NT2/D1 (cell line): ENCODE measurements at places on chromosomes 1 and 21.

DNA sequence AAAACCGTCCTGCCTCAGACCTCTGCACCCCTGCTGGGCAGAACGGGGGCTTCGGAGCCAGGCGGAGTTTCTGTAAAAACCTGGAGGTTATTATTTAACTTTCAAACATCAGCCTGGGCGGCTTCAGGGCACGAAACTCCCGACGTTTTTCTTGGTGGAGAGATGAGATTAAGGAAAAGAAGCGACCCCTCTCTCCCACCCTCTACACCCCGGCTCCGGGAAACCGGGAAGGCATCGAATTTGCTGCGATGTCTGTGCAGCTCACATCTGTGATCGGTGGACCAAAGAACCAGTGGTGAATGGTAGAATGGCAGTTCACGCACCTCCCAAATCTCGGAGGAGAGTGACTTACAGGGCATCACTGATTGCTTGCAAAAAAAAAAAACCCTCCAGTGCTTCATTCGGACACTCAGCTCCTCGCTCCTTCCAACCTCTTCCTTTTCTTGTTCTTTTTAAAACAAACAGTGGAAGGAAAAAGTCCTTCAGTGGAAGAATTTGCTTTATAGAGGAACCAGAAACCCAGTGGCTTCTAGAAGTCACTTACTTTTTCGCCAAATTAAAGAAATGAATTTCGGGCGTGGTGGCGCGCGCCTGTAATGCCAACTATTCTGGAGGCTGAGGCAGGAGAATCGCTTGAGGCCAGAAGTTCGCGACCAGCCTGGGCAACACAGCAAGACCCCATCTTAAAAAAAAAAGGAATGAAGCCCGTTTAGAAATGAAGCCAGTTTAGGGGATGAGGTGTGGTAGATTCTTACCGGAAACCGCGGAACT lies 884 bp downstream of the PHACTR4 start:
- peak; percentile 23 for DNase-seq

DNA sequence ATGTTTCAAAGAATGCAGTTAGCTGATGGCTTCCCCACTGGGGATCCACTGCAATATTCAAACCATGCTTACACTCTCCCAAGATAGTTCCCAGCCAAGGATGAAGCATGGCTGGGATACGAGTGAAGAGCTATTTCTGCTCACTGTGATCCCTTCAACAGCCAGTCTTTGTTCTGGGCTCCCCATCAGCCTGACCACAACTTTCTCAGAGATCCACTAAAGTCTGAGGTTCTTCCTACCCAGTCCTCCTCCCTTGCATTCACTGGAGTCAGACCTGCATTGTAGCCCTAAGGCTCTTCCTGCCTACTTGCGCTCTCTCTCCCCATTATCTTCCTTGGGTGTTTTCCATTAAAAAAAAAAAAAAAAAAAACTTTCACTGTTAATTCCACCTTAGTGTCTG lies 101.4 kb downstream of the TTLL7 start:
- DNase-seq, result peak; percentile 20

GRCh38 chr1:118692143-118692542 lies 296.0 kb downstream of the TBX15 start:
- no peak for DNase-seq

DNA sequence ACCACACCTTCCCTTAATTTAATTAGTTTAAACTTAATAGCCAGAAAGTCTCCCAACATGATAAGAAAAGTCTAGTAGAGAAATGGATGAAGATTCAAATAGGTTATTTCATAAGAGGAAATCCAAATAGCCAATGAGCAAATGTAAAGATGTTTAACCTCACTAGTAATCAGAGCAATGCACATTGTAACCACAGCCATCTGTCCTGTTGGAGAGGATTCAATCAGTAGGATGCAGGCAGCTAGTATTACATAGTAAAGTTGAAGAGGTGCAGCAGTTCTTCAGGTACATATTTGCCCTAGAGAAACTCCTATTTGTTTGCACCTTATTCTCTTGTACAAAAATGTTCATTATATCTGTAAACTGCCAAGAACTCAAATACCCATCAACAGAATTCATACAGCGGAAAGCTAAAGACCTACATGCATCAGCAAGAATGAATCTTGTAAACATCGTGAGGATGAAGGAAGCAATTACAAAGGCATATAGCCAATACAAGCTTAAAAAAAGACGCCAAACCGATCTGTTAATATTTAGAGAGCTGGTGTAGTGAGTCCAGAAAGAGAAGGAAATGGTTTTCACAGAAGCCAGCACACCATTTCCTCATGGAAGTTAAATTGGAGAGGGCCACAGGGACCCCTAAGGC lies 27.9 kb downstream of the DIP2A start:
- no peak for DNase-seq
